NCI-H526 treated with DMSO at 0.1 percent for 48 hours (cell line): ENCODE measurements at places on chromosomes 7 and 10.
A peak's percentile ranks its signal among the peaks of the same experiment; 100 is the strongest.

DNA sequence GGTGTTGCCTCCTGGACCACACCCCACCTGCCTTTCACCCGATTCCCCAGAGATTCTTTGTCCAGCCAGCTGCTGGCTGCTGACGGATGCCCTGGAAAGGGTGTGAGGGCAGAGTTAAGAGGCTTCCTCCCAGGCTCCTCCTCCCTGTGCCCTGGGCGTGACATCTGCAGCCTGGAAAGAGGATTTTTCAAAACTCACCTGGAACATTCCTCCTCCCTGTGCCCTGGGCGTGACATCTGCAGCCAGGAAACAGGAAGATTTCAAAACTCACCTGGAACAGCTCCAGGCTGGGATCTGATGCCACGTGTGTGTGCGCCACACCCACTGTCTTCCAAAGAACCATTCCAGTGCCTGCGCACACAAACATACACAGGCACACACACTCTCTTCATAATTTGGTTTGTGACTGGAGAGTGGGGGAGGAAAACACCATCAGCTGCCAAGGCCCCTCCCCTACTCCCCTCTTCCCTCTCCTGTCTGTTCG lies 5.2 kb downstream of the MARVELD1 start:
- DNase-seq, result no peak

- no peak for DNase-seq
Measured at GRCh38 chr10:127462643-127463295, 86.3 kb upstream of the NPS start.

DNA sequence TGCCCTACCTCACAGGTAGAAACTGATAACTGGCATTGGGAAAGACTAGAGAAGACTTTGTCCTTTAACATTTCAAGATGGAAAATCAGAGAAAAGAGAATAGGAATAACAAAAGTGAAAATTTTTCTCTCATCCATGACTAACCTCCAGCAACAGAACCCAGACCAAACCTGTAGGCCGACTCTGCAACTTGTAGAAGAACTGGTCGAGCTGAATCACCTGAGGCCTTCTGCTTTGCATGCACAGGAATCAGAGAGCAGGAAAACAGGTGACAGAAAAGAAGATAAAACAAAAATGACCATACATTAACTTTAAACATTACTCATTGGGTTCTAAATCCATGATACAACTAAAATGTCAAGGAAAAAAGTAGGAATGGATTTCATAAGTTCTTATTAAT lies 137.1 kb downstream of the SLC25A13 start:
- peak; percentile 33 for DNase-seq

GRCh38 chr7:44787762-44788161 lies 8.7 kb upstream of the PPIA start:
- no peak for DNase-seq

DNA sequence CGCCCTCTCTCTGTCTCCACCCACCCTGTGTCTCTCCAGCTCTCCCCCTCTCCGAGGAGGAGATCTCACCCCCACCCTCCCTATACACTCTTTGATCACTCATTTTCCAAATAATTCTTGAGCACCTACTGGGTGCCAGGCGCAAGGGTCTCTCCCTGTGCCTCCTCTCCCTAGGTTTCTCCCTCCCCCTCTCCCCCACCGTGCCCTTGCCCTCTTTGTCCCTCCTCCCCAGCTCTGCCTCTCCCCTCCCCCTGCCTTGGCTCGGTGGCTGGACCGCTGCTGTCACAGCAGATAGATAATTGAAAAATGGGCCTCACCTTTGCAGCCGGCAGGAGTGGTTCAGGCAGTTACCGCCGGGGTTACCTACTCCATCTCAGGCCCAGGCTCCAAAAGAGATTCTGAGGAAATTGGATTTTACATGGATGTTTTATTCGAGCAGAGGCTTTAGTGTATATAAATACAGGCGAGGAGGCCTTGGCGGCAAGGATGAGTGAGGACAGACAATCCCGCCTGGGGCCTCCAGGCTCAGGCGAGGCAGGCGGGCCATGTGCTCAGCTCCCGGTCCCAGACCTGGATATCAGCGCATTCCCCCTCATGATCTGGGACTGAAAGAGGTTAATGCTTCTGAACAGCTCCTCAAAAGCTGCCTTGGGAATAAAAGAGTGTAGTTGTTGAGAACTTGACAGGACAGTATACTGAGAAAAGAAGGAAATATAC lies 60.8 kb upstream of the BTRC start:
- DNase-seq, result no peak

DNA sequence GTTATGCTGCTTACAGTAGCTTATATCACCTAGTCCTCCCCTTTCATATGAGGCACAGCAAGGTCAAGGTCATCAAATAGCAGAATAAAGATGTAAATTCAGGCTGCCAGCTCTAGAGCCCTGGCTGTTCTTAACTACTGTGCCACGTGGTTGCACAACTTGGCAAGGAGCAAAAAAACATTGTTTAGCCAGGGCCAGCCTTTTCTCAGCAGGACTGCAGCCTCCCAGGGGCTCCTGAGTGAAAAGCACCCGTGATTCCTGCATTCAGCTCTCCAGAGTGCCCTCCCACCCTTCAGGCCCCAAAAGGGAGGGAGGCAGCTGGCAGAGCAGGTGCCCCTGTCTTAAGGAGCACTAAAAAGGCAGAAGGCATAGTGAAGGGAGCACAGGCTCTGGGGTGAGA lies 31.8 kb upstream of the TM9SF3 start:
- no peak for DNase-seq

DNA sequence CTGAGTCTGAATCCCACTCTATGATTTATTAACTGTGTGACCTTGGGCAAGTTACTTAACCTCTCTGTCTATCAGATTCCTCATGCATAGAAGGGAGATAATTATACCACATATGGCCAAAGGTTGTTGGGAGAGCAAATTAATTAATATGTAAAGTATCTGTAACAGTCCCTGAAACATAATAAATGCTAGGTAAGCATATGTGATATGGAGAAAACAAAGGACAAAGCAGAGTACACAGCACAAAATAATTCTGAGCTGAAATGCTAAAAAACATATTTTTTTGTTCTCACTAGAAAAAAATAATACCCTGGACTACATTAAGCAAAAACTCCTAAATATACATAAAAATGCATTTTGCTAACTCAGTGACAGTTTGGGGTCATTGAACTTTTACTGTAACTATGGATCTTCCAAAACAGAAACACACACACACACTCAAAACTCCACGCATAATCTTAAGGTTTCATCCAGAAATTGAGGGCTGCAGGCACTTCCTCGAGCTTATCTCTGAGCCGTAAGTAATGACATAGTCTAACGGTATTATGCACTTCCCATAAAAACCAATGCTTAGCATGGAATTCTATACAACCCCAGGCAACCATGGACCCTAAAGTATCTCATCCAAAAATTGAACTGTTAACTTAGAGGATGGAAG lies 201.7 kb upstream of the PTN start:
- no peak for DNase-seq

DNA sequence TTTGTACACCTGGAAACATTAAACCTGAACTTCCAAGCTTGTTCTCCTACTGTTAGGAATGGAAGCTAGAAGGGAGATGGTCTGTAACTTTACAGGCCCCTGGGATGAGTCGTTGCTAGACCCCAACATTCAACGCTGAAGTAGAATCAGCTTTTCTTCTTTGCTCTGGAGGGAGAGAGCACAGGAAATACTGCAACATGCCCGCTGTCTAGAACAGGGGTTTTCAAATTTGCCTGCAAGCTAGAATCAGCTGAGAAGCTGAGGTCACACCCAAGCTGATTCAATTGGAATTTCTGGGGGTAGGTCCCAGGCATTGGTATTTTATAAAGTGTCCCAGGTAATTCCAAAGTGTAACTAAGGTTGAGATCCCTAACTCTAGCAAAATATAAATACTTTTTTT lies 219.7 kb downstream of the PRPF18 start:
- DNase-seq, result no peak

GRCh38 chr10:36003688-36004087 lies 361.6 kb upstream of the FZD8 start:
- DNase-seq, result no peak

- DNase-seq, result no peak
Measured at GRCh38 chr7:152663931-152664330, 12.0 kb downstream of the XRCC2 start.
